ENCODE measurements at places on chromosomes 2 and 18.

- DNase-seq: peak; percentile 92
Observed at GRCh38 chr2:216774620-216775019, 79.3 kb upstream of the IGFBP5 start.

DNA sequence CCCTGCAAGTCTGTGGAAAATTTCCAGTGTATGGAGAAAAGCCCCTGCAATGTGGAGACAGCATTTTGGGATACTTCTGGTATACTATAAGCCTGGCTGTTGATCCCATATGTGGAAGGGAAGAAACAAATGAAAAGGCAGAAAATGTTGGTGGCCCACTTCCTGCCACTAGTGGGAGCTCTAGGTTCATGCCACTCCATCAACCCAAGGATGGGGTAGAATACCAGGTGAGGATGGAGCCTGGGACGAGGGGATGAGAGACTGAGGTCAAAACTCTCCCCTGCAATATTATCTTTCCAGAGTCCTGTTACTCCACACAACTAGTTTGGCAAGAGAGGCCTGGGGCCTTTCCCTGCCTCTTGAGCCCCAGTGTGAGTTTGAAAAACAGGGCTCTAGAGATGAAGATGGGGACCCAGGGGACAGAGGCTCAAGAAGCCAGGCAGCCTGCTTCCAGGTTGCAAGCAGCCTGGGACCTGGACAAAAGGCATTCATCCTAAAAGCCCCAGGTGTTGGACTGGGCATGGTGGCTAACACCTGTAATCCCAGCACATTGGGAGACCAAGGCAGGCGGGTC, 31.9 kb downstream of the BMP10 start:
- no peak for DNase-seq

GRCh38 chr2:151904807-151905206, 76.6 kb upstream of the ARL5A start:
- DNase-seq: no peak

GRCh38 chr2:86031151-86031550, 74.5 kb downstream of the POLR1A start:
- no peak for DNase-seq

GRCh38 chr18:45670281-45670962, 53.6 kb upstream of the SLC14A1 start:
- DNase-seq: peak; percentile 76

GRCh38 chr2:224333726-224334482, 68.0 kb downstream of the FAM124B start:
- DNase-seq: no peak

DNA sequence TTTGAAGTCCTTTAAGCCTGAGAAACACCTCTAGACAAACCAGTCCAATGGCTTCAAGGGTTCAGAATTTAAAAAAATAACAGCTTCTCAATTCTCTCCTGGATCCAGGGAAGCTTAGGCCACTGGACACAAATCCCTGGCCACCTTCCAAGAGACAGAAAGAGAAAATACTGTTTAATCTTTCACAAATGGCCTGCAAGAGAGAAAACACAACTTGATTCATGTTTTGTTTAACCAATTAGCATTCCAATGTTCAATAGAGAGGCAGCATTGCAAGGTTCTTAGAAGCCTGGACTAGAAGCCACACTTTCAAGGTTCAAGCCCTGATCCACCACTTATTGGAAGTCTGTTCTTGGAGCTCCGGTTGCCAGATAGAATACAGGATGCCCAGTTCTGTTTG, 109.0 kb upstream of the PARD3B start:
- DNase-seq: no peak

GRCh38 chr18:74468547-74469061, 11.5 kb upstream of the DIPK1C start:
- DNase-seq: peak; percentile 75

- DNase-seq: no peak
Observed at GRCh38 chr2:120921457-120921856, 185.8 kb downstream of the GLI2 start.

GRCh38 chr18:77115192-77115953, 17.2 kb downstream of the MBP start:
- no peak for DNase-seq

DNA sequence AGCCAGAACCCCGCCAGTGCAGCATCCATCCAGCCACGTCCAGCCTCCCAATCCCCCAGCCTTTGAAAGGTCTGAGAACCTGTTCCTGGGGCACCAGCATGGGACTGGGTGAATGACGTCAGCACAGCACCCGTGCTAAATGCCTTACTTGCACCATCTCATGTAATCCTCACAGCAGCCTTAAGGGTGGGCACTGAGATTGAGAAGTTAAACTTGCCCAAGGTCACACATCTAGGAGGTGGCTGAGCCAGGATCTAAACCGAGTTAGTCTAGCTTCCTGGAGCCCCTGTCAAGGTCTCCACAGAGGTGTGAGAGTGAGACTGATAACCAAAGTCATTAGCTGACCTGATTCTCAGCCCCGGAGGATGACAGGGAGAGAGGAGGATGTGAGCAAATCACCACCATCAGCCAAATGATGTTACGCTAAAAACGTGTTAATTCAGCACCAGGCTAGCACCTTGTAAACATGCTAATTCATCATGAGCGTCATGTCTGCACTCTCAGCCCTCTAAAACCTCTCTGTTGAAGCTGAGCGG, 4.6 kb downstream of the CD8A start:
- DNase-seq: no peak

DNA sequence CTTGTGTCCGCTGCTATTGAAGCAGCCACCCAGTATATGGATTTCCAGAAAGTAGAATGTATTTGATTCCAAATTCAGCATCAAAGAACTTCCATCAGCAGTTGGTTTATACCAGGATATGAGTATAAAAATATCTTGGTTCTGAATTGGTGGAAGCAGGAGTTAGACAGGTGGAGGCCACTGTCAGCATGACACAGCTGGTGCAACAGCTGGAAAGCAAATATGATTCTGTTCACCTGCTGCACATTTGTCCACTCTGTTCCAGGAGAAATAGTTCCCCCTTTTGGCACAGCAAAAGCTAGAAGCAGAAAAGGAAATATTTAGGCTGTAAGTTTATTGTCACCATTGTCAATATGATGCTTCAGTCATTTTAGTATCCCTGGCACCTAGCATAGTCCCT, 41.2 kb downstream of the KIAA2012 start:
- DNase-seq: no peak

- no peak for DNase-seq
Observed at GRCh38 chr2:5235701-5236100, 456.5 kb upstream of the SOX11 start.

DNA sequence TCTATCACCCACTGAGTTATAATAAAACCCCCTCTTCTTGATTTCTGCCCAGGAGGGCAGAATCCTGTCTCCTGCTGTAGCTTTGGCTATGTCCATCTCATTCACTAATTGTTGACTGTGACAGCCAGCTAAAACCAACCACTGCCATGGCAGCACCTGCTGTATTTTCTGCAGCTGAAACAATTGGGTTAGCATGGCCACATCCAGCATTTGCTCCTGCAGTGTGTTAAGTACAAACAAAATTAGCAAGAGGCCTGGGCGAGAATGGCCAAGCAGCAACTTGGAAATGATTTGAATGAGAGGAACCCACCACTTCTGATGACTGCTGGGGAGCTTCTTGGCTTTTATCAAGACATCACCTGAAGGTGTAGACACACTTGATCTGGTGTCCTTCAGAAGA, 89.4 kb upstream of the LRRTM1 start:
- DNase-seq: no peak

DNA sequence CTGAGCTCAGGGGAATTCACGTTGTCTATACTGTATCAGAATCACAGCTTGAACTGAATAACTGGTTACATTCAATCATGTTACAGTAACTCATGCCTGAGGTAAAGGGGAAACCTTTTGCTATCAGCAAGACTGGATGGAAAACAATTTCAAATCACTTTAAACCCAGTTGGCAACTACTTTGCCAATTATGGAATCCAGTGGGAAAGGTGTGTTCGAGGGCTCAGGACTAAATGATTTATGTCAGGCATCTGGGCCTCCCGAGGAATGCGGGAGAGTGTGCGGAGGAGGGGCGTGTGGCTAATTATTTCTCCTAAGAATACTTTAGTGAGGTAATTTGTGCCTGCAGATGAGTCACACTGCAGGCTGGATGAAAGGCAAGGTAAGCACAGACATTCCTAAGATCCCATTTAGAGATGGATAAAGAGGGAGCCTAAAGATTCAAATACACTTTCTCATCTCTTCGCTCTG, 100.1 kb downstream of the HRH4 start:
- peak; percentile 82 for DNase-seq

- DNase-seq: no peak
Observed at GRCh38 chr2:37865640-37866039, 59.4 kb upstream of the RMDN2 start.

DNA sequence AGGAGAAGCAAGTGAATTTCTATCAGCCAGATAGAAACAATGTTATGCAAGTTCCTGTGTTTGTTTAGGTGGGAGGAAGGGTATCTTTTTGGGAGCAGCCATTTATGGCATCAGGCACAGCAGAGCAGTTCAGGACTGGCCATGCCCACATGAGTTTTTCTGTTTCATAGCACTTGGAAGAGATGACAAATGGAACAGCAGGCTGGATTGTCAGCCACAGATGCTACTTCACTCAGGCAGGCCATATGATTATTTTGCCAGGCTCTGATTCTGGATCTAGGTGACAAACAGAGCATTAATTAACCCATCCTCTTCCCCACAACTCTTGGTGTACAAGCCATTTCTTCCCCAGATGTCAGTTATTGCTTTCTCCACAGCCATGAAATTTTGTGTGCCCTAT, 63.8 kb downstream of the GALNT13 start:
- no peak for DNase-seq

- no peak for DNase-seq
Observed at GRCh38 chr2:159484532-159484931, 131.8 kb downstream of the BAZ2B start.

DNA sequence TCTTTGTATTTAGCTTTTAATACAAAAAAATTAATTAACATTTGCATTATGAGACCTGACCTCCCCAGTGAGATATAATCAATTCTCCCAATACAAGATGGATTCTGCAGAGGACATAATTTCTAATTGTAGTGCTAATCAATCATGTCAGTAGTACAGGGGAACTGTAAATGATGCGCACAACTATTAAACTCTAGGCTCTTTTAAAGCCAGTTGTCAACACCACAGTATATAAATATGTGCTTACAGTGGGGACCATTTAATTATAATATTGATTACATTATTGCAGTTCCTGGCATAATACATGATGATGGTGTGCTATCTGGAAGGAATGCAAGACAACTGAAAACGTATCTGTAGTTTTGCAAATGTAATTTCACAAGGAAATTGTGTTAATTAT, 285.6 kb upstream of the EPHA4 start:
- DNase-seq: no peak

- no peak for DNase-seq
Observed at GRCh38 chr18:13330996-13331395, 112.4 kb downstream of the LDLRAD4 start.

GRCh38 chr18:11689669-11690565, 853 bp downstream of the GNAL start:
- peak; percentile 68 for DNase-seq

- peak; percentile 70 for DNase-seq
Observed at GRCh38 chr2:237156857-237157779, 71.4 kb downstream of the COPS8 start.

DNA sequence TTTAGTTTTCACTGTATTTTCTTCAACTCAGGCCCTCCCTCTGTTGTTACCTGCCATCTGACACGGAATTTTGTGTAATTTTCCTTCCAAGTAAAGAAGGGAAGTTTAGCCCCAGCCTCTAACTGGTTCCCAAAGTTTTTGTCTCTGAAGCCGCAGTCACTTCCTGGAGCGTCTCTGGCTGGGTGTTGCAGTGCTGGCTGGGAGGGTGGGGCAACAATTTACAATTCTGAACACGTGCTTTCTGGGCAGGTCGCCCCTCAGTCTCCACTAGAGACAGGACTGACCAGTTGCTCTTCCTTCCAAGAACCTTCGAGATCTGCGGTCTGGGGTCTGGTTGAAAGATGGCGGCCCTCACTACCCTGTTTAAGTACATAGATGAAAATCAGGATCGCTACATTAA, 3.5 kb downstream of the CNDP2 start:
- DNase-seq: peak; percentile 53

- DNase-seq: no peak
Observed at GRCh38 chr2:237995036-237995435, 28.2 kb downstream of the UBE2F start.

- no peak for DNase-seq
Observed at GRCh38 chr2:189406586-189407233, 34.6 kb upstream of the WDR75 start.

GRCh38 chr2:190716176-190716807, 67.4 kb downstream of the NAB1 start:
- no peak for DNase-seq

GRCh38 chr2:217905395-217905794, 97.4 kb downstream of the TNS1 start:
- no peak for DNase-seq

DNA sequence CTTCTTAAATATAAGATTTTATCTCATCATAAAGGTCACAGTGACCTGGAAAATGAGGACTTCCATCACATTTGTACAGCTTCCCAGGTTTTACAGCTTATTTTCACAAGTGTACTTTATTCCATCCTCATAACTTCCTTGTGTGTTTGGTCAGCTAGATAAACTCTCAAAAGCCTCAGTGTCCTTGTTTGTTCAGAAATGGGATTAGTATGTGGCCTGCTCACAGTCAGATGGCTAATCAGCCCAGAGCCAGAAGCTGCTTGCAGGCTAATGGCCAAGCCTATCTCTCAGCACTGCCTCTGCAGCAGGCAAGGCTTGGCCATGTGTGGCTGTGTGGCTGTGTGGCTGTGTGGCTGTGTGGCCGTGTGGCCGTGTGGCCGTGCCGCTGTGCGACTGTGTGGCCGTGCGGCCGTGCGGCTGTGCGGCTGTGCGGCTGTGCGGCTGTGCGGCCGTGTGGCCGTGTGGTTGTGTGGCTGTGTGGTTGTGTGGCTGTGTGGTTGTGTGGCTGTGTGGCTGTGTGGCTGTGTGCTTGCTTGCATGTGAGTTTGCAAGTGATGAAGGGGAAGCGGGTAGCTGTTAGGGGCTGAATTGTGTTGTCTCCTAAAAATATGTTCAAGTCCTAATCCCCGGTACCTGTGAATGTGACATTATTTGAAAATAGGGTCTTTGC, 233.0 kb upstream of the TNP1 start:
- no peak for DNase-seq

DNA sequence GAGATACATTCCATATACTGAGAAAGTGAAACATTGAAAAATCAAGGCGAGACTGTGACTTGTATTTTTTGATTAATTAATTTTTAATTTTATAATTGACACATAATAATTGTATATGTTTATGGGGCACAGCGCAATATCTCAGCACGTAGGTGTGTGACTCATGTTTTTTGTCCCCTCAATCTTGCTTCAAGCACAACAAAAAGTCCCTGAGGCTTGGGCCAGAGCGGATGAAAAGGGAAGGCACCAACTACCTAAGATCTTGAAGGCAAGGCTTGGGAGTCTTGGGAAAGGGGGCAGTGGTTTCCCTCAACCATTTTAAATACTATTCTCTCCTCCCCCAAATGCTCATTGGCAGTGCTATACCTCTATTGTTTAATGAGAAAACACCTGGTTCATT, 9.9 kb downstream of the SGPP2 start:
- DNase-seq: no peak

GRCh38 chr2:212344131-212344530, 194.5 kb downstream of the ERBB4 start:
- DNase-seq: no peak

All from astrocyte of the hippocampus (primary cell).